ENCODE measurements at places on chromosomes 12 and 14.
A peak's percentile ranks its signal among the peaks of the same experiment; 100 is the strongest.

- DNase-seq = no peak
Observed at GRCh38 chr12:120247183-120247582, 18.3 kb downstream of the PXN start.

GRCh38 chr14:89171168-89171567, 245.9 kb downstream of the FOXN3 start:
- no peak for DNase-seq

DNA sequence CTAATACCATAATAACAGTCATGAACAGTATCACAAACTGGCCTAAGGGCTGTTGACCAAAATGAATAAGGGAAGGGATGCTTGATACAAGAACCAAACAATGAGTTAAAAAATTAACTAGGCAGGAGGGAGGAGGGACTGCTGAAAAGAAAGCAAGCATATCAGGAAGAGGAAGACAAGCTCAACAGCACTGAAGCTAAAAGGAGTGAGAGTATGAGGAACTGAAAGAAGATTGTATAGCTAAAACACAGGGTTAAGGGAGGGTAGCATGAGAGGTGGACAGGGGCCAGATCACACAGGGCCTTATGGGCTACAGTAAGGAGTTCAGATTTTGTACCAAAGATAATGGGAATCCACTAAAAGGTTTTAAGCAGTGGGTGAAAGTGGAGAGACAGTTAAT, 34.1 kb downstream of the ITGA7 start:
- DNase-seq = no peak

- peak; percentile 37 for DNase-seq
Observed at GRCh38 chr12:113005762-113006161, 27.4 kb downstream of the OAS2 start.

GRCh38 chr12:9040484-9041186, 51.3 kb downstream of the KLRG1 start:
- no peak for DNase-seq

- DNase-seq = peak; percentile 6
Observed at GRCh38 chr12:80988986-80989385, 51.3 kb upstream of the LIN7A start.

DNA sequence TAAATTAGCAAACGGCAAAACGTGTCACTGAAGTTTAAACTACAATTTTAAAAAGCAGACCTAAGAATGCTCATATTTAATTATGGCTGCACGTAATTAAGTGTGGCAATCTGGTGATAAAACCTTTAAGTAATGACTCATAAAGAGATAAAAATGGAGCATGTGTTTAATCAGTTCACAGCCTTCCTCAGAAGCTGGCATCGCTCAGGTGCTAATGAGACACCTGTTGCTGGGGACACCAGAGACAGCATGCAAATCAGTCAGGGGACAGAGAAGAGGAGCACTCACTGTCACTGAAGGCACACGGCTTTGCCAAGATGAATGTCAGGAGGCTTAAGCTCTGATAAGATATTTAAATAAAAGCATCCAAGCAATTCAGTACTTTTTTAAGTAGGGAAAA, 840.3 kb downstream of the GALC start:
- DNase-seq = no peak

GRCh38 chr12:8609061-8609570, 3.5 kb downstream of the AICDA start:
- peak; percentile 50 for DNase-seq

GRCh38 chr12:103161582-103162362, 204.3 kb downstream of the ASCL1 start:
- no peak for DNase-seq

DNA sequence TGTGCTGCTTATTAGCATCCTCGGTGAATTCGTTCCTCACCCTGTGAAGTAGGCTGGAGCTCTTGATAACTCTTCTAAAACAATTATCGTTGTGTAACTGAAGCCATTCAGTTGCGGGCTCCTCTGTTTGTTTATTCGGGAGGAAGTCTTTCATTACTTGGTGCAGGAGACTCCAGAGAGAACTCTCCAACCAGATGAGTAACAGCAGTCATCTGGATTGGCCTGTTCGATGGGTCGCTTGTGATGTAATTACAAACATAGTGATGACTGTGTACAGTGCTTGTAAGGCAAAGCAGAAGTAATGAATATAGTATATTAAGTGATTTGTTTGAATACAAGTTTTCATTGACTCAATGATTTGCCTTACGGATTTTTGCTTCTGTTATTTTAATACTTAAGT, 10.9 kb downstream of the ATP6V0A2 start:
- no peak for DNase-seq

DNA sequence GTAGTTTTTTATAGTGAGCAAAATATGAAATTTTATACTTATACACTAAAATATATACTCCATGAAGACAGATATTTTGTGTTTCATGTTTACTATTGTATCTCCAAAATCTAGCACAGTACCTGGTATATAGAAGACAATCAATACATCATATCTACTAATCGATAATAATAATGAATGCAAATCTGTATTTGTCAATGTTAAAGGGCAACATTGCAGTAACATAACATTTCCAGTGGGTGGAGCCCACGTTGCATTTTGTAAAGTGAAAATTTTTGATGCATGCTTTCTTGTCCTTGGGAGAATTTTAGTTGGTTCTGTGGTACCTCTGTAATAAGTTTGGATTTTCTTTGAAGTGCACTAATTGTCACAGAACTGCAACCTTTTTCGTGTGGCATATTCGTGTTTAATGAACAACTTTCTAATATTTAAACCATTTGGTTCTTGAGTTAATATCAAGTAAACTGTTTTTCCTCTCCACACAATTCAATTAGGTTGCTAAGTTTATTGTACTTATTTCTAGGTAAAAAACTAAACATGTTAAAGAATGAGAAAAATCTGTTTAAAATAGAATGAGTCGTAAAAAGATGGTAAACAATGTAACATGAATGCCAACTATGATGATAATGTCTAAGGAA, 47.4 kb downstream of the AVPR1A start:
- peak; percentile 11 for DNase-seq

- DNase-seq = peak; percentile 33
Observed at GRCh38 chr14:100979780-100980179, 76.3 kb upstream of the RTL1 start.

GRCh38 chr14:100328495-100329163, 5.5 kb downstream of the SLC25A47 start:
- no peak for DNase-seq

- peak; percentile 31 for DNase-seq
Observed at GRCh38 chr12:93514853-93515252, 47.5 kb downstream of the MRPL42 start.

GRCh38 chr12:53722450-53723041, 4.7 kb downstream of the CALCOCO1 start:
- DNase-seq = no peak

DNA sequence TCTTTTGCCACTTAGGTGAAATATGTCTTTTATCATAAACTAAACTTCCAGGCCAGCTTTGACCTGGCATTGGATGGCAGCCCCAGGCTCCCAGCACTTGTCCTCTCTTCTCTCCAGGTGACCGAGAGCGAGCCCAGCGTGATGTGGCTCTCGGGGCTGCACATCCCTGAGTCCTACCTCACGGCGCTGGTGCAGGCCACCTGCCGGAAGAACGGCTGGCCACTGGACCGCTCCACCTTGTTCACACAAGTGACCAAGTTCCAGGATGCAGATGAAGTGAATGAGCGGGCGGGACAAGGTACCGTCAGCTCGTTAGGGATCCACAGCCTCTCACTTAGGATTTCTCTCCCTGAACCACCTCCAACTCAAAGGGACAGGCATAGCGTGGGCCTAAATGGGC, 39.4 kb downstream of the CCDC92 start:
- DNase-seq = no peak

GRCh38 chr14:35221462-35221861, 70.7 kb upstream of the PSMA6 start:
- no peak for DNase-seq

GRCh38 chr12:46942579-46942978, 116.8 kb upstream of the SLC38A4 start:
- peak; percentile 81 for DNase-seq

- DNase-seq = no peak
Observed at GRCh38 chr12:87847147-87847546, 182.1 kb downstream of the C12orf50 start.

DNA sequence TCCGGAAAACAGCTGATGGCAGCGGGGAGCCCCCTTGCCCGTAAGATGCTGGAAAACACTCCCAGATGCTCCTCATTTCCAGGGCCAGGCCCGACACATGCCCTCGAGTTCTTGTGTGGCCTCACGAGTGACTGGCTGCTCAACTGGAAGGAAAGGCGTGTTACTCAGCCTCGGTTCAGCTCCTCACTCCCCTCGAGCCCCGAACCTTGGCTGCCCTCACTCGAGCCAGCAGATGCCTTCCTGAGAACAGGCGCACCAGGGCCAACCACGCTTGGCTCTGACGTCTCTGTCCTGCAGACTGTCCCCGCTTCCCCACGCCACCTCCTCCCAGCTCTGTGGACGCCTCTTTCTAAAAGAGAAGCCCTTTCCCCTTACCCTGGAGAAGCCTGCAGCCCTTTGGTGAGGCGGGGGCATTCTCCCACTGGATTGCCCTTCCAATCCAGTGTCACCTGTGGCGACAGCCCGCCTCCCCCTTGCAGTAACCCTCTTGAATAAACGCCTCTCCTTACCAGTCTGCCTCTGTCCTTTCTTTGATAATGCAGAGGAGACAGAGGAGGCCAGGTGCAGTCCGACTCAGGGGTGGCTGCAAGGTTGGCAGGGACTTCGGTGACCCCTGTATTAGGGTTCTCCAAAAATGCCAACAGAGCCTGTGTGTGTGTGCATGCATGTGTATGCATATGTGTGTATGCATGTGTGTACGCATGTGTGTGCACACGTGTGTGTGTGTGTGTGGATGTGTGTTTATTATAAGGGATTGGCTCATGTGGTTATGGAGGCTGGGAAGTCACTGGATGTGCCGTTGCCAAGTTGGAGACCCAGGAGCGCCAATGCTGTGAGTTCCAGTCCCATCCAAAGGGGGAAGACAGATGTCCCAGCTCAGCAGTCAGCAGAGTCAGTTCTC, 166.3 kb downstream of the KIF26A start:
- DNase-seq = no peak

DNA sequence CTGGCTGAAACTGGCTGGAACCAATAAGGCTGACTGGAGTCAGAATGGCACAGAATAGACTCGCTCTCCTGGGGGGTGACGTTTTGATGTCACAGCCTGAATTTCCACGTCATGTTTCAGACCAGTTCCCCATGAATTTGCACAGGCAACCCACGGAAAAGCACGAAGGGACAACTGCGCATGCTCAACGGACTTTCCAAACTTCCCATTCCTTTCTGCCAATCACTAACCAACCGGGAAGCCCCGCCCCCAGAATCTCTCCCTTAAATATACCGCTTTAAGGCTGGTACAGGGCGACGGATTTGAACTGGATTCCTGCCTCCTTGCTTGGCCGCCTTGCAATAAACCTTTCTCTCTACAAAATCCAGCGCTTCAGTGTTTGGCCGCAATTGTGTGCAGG, 434.7 kb downstream of the APAF1 start:
- DNase-seq = no peak

GRCh38 chr12:112664569-112664968, 127.0 kb upstream of the RPH3A start:
- peak; percentile 34 for DNase-seq

- no peak for DNase-seq
Observed at GRCh38 chr12:66024949-66025348, 105.6 kb downstream of the LLPH start.

DNA sequence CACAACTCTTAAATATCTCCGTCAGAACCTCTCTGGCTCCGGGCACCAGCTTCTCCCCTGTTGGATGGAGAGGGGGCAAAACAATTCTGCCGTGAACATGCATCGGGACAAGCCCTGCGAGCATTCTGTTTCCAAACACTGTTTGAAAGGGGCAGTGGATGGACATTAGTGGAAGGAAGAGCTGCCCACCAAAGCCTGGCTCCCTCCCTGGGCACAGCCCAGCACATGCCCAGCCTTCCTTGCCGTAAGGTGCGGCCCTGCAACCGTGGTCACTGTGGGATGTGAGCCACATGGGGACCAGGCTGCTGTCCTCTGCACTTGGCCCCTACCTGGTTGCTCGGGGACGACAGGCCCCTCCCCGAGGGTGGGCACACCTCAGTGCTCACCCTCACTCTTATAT, 54.0 kb downstream of the TRAFD1 start:
- DNase-seq = no peak

DNA sequence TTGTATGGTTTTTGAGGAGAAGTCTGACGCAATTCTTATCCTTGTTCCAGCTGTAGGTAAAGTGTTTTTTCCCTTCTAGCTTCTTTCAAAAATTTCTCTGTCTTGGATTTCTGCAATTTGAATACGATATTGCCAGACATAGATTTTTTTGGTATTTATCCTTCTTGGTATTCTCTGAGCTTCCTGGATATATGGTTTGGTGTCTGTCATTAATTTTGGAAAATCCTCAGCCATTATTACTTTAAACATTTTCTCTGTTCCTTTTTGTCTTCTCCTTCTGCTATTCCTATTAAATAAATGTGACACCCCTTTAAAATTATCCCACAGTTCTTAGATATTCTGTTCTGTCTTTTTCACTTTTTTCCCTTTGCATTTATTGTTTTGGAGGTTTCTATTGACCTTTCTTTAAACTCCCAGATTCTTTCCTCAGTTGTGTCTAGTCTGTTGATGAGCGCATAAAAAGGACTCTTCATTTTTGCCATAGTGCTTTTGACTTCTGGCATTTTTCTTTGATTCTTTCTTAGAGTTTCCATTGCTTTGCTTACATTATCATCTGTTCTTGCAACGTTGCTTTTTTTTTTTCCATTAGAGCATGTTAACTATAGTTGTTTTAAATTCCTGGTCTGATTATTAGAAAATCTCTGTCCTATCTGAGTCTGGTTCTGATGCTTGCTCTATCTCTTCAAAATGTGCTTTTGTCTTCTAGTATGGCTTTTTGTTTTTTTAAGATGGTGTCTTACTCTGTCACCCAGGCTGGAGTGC, 129.1 kb downstream of the MSRB3 start:
- no peak for DNase-seq

DNA sequence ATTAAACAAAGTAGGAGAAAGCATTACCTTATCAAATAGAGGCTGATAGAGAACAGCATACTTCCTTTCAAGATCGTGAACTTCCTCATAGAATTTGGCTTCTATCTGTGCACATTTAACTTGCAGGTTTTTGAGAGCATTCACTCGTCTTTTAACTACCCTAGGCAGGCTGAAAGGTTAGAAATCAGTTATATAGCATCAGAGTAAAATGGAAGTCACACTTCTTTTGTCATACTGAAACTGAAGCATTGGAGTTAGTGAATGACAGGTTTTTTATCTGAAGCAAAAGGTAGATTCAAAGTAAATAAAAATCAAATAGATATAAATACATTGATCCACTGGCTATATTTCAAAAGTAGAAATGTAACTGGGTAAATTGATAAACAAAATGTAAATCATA, 24.4 kb downstream of the NAP1L1 start:
- no peak for DNase-seq

DNA sequence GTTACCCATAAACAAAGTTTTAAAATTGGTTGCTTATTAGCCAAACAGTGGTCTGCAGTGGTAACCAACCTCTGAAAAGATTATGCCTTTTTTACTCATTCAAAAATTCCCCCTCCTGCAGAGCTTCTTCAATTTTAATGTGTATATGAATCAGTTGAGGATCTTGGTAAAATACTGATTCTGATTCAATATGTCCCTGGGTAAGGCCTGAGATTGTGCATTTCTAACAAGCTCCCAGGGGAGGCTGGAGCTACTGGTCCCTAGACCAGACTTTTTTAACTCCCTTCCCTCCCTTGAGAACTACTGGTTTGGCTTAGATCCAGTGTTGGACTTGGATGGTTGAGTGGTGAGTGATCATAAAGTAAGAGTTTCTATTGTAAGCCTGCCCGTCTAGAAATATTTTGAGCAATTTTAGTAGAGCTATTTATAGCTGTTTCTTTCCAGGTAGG, 90.2 kb downstream of the FUT8 start:
- peak; percentile 74 for DNase-seq

Measured in Daoy (cell line).